ENCODE measurements at places on chromosomes 5 and 9. TPM values are rescaled to one million over a fixed set of nuclear protein-coding genes. Genes with fewer than 3 reads are reported as not detected.

NEURL1B gene
- 10.1 TPM for total RNA-seq

- DNase-seq: no peak
Observed at GRCh38 chr9:99173570-99174504, 47.9 kb downstream of the ALG2 start.

- no peak for DNase-seq
Observed at GRCh38 chr9:137265496-137266161, 10.5 kb downstream of the NELFB start.

GRCh38 chr9:106419829-106420228, 443.1 kb upstream of the ZNF462 start:
- no peak for DNase-seq

GRCh38 chr5:133381041-133381440, 231.3 kb downstream of the FSTL4 start:
- DNase-seq: no peak
